Activated CD4-positive, alpha-beta T cell treated with anti-CD3 and anti-CD28 coated beads, Interleukin-2, amount 10 ng/mL, durations not matched to agents 7 days and 5 days (primary cell): ENCODE measurements at places on chromosomes 7 and 10. TPM values are rescaled to one million over a fixed set of nuclear protein-coding genes. Genes with fewer than 3 reads are reported as not detected.

DNA sequence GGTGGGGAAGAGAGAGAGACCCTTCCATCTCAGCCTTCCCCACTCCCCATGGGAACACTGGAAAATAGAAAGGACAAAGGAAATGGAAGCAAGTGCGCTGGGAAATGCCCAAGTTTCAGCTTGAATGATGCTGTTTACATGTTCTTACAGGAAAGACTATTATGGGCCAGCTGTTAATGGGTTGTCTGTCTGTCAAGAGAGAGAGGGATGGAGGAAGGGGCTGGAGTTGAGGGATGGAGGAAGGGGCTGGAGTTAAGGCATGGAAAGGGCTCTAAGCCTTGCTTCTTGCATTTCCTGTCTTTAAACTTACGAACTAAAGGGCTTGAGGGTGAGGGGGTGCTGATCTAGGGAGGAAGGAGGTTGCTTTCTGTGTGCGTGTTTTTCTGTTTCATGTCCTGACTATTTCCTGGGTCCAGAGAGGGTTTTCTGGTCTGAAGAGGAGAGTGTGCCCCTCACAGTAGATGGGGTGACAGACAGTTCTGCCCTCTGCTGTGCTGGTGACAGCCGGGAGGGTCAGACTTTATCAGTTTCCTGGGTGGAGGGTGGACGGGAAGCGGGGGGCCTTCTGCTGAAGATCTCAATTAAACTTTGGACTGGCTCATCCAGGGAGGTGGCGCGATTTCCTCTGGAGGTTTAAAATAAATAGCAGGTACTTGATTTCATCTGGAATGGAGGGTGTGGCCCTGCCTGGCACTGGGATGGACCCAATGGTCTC, 30.5 kb downstream of the GRK5 start:
- H3K27me3 ChIP-seq, result no peaks in the 10 kb centered on the region
- DNase-seq, result no peak
- H3K27ac ChIP-seq, result peak overlapping the region; percentile 28
- peaks cover 38% of the 10 kb centered on the region for H3K4me1 ChIP-seq

DNA sequence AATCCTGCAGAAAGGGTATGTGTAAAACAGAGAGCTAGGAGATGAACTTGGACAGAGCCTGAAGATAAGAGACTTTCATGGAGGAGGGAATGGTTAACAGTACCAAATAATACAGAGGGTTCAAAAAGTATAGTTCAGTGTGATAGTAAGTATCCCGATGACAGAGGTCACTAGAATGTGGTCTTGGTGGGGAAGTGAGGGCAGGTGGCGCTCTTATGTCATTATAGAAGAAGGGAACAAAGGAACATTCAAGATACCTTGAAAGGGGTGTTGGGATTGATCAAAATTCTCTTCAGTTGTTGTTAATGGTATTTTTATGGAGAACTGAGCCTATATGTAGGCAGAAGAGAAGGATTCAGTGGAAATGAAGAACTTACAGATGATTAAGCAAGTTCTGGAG, 312.5 kb downstream of the SUGCT start:
- H3K27ac ChIP-seq, result no peak overlapping the region
- H3K36me3 ChIP-seq, result no peaks in the 10 kb centered on the region
- H3K4me3 ChIP-seq, result no peak overlapping the region
- H3K4me1 ChIP-seq, result no peaks in the 10 kb centered on the region

DNA sequence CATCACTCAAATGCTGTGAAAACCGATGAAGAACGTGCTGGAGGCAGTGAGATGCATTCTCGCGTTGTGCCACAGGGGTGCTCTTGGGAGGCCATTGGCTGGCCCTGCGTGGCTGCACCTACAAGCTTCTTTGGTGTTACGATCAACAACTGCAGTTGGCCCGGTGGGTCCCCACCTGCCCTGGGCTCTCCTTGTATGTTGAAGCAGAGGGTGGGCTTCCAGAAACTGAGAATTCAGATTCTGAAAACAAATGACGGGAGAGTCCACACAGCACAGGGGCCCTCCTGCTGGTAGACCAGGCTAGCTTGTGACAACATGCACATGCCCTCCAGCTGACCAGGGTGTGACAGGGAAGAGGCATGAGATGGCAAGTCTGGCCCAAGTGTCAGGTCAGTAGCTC, 23.7 kb upstream of the DDC start:
- peaks cover 3% of the 10 kb centered on the region for H3K4me1 ChIP-seq
- no peak overlapping the region for H3K27ac ChIP-seq
- H3K27me3 ChIP-seq, result peaks cover 7% of the 10 kb centered on the region
- H3K36me3 ChIP-seq, result peaks cover 2% of the 10 kb centered on the region

- H3K36me3 ChIP-seq, result no peaks in the 10 kb centered on the region
- H3K4me3 ChIP-seq, result no peak overlapping the region
- no peak for DNase-seq
- H3K27me3 ChIP-seq, result peaks cover 46% of the 10 kb centered on the region
- no peak overlapping the region for H3K27ac ChIP-seq
Observed at GRCh38 chr7:157675427-157675927, 338.7 kb downstream of the DNAJB6 start.

GRCh38 chr7:157568770-157569584, 232.2 kb downstream of the DNAJB6 start:
- no peaks in the 10 kb centered on the region for H3K36me3 ChIP-seq
- H3K4me3 ChIP-seq, result peak overlapping the region; percentile 85
- peaks cover 42% of the 10 kb centered on the region for H3K4me1 ChIP-seq
- DNase-seq, result peak; percentile 79
- peaks cover 2% of the 10 kb centered on the region for H3K27me3 ChIP-seq

DNA sequence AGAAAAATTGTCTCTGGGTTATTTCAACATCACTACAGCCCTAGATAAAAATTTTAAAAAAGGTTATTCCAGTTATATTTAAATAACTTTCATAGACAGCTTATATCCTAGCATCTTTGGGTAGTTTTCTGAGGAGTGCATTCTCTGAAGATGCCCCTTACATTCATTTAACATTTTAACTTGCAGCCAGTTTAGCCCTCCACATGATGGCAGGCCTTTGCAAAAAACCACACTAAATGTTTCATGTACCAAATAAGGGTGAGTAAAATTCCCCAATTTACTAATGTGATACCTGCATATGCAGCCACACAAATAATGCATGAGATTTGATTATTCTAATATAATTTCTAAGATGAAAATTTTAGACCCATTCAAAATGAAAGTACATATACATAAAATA, 108.4 kb upstream of the ZWINT start:
- H3K4me3 ChIP-seq, result no peak overlapping the region
- no peaks in the 10 kb centered on the region for H3K36me3 ChIP-seq
- no peaks in the 10 kb centered on the region for H3K27me3 ChIP-seq
- H3K4me1 ChIP-seq, result no peaks in the 10 kb centered on the region
- H3K27ac ChIP-seq, result no peak overlapping the region

DNA sequence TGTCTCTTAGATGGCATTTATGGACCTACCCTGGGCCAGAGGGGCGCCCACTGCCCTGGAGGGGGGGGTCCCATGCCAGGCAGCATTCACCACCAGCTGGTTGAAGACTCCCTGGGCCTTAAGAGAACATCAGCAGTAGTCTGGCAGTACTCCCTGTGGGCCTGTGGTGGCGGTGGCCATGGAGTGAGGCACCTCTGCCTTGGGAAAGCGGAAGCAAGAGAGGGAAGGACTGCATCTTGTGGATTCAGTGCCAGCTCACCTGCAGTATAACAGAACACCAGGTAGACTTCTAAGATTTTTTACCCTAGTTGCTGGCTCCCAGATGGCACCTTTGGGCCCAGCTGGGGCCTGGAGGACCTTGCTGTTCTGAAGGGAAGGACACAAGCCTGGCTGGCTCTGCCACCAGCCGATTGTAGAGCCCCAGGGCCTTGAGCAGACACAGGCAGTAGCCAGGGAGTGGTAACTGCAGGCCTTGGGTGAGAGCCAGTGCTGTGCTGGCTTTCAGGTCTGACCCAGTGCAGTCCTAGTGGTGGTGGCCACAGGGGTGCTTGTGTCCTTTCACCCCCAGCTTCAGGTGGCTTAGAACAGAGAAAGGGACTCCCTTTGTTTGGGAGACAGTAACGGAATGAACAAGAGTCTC, 15.8 kb downstream of the PLAC9 start:
- H3K36me3 ChIP-seq, result peaks cover 41% of the 10 kb centered on the region
- peaks cover 28% of the 10 kb centered on the region for H3K4me1 ChIP-seq
- no peaks in the 10 kb centered on the region for H3K27me3 ChIP-seq
- DNase-seq, result no peak
- H3K4me3 ChIP-seq, result no peak overlapping the region

DNA sequence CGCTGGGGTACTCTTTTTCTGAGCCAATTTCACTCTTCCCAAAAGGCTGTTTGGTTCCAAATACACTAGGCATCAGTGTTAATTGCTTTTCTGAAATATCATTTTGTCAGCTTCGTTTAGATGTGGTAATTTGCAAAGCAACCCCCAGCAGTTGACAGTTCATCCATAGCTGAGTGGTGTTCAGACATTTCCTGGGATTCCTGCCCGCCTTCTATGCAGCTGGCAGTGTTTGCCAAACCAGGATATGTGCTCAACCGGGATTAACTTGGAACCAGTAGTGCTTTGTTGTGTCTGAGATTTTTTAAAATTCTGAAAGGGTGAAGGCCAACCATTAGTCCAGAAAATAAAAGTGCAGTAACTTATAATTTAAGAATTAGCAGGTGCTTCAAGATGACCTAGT, 25.2 kb upstream of the MKLN1 start:
- peaks cover 7% of the 10 kb centered on the region for H3K36me3 ChIP-seq
- H3K27me3 ChIP-seq, result no peaks in the 10 kb centered on the region
- no peak overlapping the region for H3K27ac ChIP-seq
- no peak for DNase-seq

DNA sequence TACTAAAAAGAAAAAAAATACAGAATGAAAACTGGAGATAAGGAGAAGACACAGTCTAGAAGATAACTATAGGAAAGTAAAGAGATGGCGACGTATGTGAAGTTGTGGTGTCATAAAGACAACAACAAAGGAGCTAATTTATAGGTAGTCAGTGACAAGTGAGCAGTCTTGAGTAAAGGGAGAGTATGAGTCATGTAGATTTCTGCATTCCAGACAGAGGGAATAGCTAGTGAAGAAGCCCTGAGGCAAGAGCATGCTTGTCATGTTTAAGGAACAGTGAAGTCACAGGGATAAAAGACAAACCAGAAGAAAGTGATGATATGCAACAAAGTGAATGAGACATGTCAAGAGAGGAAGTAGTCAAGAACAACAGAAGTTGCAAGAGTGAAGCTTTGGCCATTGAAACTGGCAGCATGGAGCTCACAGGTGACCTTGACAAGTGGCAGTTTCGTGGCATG, 2.3 kb upstream of the MIOS start:
- peaks cover 12% of the 10 kb centered on the region for H3K36me3 ChIP-seq
- H3K27ac ChIP-seq, result no peak overlapping the region
- no peak overlapping the region for H3K4me3 ChIP-seq
- H3K27me3 ChIP-seq, result peaks cover 4% of the 10 kb centered on the region

DNA sequence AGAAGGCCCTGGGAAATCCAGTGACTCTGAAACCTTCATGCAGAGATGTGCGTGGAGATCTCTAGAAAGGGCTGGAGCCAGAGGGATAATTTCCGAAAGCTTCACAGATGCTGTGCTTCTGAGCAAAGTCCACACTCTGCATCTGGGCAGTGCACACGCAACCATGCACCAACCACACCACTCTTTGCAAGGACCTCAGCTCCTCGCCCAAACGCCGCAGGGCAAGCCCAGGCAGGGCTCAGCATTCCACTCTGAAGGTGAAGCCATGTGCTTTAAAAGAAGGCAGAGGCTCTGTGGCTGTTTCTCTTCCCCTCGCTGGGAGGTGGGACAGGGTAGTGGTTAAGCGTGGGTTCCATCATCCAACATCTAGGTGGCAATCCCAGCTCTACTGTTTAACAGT, 48.4 kb downstream of the ASB13 start:
- H3K36me3 ChIP-seq, result no peaks in the 10 kb centered on the region
- DNase-seq, result no peak
- no peak overlapping the region for H3K27ac ChIP-seq
- no peak overlapping the region for H3K4me3 ChIP-seq
- H3K4me1 ChIP-seq, result peaks cover under 1% of the 10 kb centered on the region
- H3K27me3 ChIP-seq, result no peaks in the 10 kb centered on the region

DNA sequence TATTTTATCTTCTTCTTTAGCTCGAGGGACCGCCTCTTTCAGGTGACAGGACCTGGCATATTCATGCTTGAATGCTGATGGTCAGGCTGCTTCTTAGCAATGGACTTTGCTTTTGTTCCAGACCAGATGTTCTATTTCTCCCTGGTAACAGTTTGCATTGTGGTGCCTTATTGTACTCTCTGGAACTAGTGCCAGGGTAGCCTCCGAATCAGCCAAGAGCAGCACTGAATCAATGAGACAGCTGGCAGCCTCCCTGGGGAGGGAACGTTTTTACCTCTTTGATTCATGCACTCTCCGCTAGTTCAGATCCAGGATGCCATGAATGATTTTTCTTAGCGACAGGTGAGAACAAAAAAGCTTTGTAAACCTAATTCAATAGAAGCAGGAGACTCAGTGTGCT, 54.1 kb upstream of the NXPH1 start:
- no peak for DNase-seq
- H3K27me3 ChIP-seq, result peaks cover 10% of the 10 kb centered on the region
- H3K27ac ChIP-seq, result no peak overlapping the region
- H3K4me1 ChIP-seq, result no peaks in the 10 kb centered on the region

GRCh38 chr10:128943111-128943510, 523.9 kb upstream of the MGMT start:
- no peaks in the 10 kb centered on the region for H3K36me3 ChIP-seq
- H3K4me1 ChIP-seq, result no peaks in the 10 kb centered on the region
- no peak overlapping the region for H3K27ac ChIP-seq
- no peak overlapping the region for H3K4me3 ChIP-seq

GRCh38 chr10:133617196-133617595, 9.4 kb downstream of the FRG2B start:
- peaks cover 4% of the 10 kb centered on the region for H3K27me3 ChIP-seq
- no peak for DNase-seq
- H3K27ac ChIP-seq, result no peak overlapping the region
- H3K36me3 ChIP-seq, result no peaks in the 10 kb centered on the region
- H3K4me3 ChIP-seq, result no peak overlapping the region

DNA sequence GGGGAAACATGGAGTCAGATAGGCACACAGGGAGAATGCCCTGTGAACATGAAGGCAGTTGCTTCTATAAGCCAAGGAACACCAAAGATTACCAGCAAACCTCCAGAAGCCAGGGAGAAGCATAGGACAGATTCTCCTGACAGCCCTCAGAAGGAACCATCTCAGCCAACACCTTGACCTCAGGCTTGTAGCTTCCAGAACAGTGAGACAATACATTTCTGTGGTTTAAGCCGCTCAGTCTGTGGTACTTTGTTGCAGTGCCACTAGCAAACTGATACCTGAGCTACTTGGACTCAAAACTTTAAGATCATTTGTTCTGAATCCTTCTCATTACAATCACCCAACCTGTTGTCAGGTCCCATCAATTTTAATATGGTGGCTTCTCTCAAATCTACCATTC, 31.2 kb downstream of the ABLIM1 start:
- no peak overlapping the region for H3K4me3 ChIP-seq
- H3K27ac ChIP-seq, result no peak overlapping the region
- H3K27me3 ChIP-seq, result peaks cover 31% of the 10 kb centered on the region
- no peak for DNase-seq
- peaks cover 28% of the 10 kb centered on the region for H3K4me1 ChIP-seq

GRCh38 chr7:11950942-11951341, 118.9 kb upstream of the THSD7A start:
- no peak overlapping the region for H3K4me3 ChIP-seq
- DNase-seq, result no peak
- H3K27ac ChIP-seq, result no peak overlapping the region
- H3K36me3 ChIP-seq, result no peaks in the 10 kb centered on the region
- H3K4me1 ChIP-seq, result no peaks in the 10 kb centered on the region

- H3K4me1 ChIP-seq, result no peaks in the 10 kb centered on the region
- no peaks in the 10 kb centered on the region for H3K36me3 ChIP-seq
- H3K27me3 ChIP-seq, result peaks cover 10% of the 10 kb centered on the region
- H3K4me3 ChIP-seq, result no peak overlapping the region
Observed at GRCh38 chr10:1660386-1660785, 76.9 kb downstream of the ADARB2 start.

UTF1 gene
- not detected for total RNA-seq

ANKRD22 gene
- total RNA-seq, result 0.17 TPM

ASB15 gene
- total RNA-seq, result not detected

OPN1SW gene
- total RNA-seq, result not detected

C10orf62 gene
- total RNA-seq, result not detected
